ENCODE measurements at places on chromosomes 16 and 17.

DNA sequence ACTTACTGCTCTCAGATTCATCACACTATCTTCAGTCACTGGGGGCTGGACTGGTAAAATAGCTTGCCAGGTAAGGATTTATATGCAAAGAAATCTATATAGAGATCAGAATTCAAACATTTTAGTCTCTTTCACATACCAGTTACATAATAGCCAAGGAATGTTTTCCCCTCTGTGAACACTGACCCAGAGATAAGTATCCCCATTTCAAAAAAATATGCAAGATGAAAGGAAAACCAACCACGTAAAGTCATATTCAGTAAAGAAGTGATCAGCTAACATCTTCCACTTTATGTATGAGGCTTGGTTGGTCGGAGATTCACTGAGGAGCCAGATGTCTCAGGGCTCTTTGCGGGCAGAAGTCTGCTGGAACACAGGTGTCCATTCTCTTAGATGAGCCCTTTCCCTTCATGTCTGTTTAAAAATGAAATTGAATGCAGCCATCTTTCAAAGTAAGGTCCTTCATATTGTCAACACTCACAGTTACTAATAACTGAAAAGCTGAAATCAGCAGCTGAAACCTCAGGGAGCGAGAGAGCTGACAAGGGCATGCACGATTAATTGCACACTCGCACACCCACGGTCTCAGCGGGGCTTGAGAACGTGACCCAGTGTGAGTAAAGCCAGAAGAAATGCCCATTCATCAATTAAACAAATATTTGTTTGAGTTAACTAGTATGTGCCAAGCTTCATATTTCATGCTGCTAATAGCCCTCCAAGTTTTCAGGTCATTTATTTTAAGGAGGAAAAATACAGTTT is 161.2 kb downstream of the MRTFB start:
- no peak for DNase-seq

GRCh38 chr17:51746421-51746820 is 412.1 kb downstream of the CA10 start:
- no peak for DNase-seq

DNA sequence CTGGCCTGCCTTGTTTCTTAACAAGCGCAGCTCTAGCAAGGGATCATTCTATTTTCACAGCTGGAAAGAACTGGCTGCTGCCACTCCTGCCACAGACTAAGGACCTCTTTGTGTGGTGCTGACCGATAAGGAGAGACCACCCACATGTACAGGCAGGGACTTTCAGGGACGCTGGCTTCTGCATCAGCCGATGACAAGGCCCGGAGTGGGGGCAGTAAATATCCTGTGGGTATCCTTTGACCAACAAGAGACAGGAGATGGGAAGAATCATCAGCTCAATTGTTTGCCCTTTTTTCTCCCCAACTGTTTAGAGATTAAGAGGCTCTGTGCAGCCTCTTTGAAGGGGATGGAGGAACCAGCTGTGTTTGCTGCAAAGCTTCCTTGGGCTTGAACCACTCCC is 9.2 kb upstream of the ITPRIPL2 start:
- no peak for DNase-seq

DNA sequence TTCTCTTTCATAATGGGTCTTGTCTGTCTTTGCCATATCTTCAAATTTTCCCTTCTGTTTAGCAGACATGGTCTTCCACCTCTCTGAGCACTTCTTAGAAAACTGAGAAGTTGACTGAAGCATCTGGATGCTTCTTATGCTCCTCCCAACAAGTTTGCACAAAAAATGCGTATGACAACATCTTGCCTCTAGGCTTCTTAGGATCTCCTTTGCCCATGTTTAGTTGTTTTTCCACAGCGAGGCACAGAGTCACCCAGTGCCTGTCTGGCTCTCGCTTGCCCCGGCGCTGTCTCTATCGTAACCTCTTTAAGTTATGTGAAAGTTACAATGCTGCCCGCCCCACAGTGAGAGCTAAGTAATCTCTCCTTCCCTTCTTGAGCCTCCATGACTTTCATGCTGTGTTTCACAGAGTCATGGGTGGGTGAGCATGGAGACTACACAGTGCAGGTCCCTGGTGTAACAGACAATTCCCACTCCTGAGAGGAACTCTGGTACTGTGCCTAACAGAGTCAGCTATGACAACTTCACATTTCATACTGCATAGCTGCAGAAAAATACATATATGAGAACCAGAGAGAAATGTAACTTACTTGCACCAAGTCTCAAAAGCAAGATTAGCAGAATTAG is 195.4 kb downstream of the AATF start:
- DNase-seq = peak; percentile 48

- peak; percentile 98 for DNase-seq
Measured at GRCh38 chr16:81645266-81645694, 133.8 kb upstream of the PLCG2 start.

GRCh38 chr16:27747946-27748345 is 198.0 kb downstream of the KATNIP start:
- no peak for DNase-seq

GRCh38 chr17:81148986-81149533 is 16.2 kb upstream of the PVALEF start:
- no peak for DNase-seq

DNA sequence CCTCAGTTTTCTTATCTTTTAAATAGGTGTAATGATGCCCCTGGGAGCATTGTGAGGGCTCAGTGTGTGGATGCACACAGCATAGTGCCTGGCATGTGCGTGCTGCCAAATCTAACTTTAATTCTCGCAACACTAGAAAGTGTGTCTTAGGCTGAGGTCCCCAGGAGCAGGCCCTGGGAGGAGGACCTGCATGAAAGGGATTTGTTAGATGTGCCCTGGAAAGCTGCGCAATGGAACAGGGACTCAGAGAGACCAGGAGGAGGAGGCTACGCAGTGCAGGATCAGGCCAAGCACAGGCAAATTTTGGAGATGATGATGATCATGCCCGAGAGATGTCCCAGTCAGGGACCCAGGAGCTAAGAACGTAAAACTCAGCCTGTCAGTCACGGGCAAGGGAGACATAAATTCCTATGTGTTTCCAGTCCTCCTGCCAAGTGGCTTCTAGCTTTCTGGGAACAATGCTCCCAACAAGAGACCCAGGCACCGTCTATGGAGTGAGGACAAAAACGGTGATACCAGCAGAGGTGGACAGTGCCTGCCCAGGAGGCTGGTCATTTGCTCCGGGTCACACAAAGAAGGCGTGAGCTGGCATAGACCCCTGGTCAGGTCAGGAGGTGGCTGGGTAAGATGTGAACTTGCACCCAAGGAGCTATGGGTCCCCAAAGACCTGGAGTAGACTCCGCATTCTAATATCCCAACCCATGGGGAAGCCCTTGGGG is 352.2 kb upstream of the TNRC6C start:
- peak; percentile 43 for DNase-seq

DNA sequence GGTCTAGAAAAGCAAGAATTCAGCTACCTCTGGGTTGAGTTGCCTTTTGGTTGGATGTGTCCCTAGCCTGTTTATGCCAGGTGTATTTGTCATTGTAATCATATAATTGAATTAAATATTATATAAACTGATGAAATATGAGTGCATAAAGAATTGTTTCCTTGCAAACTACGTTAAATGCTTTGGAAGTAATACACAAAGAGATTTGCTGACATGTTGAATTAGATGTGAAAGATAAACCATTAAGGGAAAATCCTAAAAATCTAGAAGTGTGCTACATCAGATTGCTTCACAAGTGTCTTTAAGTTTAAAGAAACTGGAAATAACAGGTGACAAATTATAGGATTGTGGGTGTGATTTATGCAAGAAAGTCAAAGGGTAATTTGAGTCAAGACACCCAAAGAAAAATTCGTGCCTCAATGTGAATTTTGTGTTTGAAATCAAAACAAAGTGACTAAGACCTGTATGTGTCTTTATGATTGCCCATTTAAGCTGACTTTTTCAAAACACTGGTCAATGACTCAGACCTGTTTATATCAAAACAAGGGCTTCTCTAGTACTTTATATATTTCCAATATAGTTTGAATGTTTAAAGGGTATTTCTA is 5.1 kb upstream of the PYY start:
- no peak for DNase-seq

DNA sequence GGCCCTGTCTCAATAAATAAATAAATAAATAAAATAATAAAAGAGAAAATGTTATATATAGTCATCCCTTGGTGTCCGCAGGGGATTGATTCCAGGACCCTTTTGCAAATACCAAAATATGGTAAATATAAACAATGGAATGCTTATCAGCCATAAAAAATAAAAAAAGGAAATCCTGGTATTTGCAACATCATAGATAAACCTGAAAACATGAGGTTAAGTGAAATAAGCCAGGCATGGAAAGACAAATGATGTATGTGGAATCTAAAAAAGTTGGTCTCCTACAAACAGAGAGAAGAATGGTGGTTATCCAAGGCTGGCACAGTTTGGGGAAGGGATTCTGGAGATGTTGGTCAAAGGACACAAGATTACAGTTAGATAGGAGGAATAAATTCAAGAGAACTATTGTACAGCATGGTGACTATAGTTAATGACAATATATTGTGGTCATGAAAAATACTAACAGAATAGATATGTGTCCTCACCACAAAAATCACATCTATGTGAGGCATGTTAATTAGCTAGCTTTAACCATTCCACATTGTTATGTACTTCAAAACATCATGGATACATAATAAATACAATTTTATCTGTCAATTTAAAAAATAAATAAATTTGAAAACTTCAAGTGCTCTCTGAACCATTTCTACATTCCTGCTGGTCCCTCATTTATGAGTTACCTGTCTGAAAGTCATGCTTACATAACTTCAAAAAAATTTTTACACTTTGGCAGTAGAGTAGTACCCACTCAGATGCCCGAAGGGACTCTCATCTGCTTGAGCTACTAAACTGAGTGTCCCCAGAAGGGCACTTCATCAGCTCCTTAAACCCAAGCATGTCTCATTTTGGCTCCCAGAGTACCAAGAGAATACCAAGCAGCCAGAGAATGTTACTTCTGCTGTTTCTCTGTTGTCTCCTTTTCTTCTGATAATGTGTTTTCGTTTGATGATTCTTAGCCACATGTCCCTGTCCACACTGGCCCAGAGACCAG is 26.6 kb downstream of the N4BP1 start:
- no peak for DNase-seq

DNA sequence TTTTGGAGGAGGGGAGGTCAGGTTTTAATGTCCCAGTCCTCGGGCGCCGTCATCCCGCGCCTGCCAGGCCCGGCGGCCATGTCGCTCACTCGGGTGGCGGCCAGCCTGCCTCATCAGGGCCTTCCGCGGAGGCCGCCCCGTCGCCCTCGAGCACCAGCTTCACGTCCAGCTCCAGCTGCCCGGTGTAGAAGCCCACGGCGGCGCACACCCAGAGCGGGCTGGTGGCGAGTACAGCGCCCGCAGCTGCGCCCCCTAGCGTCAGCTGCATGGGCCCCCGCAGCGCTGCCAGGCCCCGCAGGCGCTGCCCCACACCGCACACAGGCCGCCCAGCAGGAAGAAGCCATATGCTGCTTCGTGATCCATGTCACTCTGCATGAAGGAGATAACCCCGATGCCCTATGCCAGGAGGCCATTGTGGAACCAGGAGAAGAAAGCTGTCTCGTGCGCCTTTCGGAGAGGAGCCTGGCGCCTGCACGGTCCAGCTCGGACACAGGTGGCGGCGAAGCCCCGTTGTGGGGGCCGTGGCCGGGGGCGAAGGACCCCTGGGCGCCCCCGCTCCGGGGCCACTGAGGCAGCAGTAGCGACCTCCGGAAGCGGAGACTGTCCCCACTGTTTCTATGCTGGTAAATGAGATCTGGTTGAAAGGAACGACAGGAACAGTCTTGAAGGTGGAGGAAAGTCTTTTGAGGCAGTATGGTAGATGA is 9.6 kb downstream of the AP2B1 start:
- peak; percentile 92 for DNase-seq

DNA sequence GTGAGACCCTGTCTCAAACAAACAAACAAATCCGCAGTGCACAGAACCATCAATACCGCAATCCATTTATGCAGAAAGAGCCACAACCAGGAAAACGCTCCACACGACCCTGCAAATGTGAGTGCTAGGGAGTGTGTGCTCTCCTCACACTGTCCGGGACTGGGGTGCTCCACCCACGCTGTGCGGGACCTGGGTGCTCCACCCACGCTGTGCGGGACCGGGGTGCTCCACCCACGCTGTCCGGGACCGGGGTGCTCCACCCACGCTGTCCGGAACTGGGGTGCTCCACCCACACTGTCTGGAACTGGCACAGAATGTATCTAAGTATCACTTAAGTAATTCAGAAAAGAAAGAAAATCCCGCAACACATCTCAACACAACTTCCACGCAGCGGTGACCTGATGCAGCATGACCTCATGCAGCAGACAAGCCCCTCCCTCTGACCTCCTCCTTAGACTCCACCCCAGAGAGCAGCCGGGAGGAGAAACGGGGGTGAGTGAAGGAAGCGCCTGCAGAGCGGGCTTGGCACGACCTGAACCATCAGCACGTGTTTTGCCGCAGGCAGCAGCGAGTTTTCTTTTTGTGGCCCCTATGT is 38.5 kb downstream of the ZNF276 start:
- DNase-seq = peak; percentile 52

- DNase-seq = no peak
Measured at GRCh38 chr16:35543486-35543885, 2084.1 kb downstream of the TP53TG3F start.

- DNase-seq = no peak
Measured at GRCh38 chr17:27873746-27874145, 19.4 kb downstream of the LYRM9 start.

GRCh38 chr16:67546761-67547422 is 15.4 kb upstream of the CTCF start:
- peak; percentile 87 for DNase-seq

GRCh38 chr16:14419817-14420216 is 210.2 kb downstream of the PARN start:
- no peak for DNase-seq

- DNase-seq = no peak
Measured at GRCh38 chr17:59825533-59826322, 67.0 kb downstream of the TUBD1 start.

DNA sequence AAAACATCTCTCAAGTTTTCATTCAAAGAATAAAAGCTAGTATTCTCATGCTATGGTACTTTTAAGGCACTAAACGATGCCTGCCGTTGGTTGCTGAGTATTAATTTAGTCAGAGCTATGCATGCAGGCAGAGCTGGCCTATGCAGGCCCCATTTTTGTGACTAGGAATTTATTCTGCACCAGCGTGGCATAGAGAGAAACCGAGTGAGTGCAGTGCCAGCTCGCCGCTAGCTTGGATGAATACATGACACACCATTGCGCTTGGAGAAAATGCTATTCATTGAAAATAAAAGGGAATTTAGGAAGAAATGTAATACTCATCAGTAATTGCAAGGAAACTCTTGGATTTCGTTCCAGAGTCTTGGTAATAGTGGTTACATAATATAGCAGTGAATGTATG is 231.6 kb upstream of the RBFOX1 start:
- DNase-seq = no peak

DNA sequence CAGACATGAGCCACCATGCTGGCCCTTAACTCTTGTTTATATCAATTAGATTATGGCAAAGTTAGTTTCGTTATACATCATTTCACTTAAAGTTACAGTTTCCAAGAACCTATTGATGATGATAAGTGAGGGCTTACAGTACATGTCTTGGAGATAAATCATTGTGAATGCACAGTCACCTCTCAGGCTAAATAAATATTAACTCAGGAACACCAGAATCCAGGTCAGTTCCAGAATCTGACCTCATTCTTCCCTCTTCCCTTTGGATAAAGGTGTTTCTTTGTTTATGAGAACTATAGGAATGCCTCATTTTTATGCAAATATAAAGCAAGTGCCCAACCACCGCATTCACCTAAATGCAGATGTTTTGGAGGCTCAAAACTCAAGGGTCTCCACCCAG is 48.4 kb upstream of the CRYM start:
- no peak for DNase-seq

- DNase-seq = no peak
Measured at GRCh38 chr17:41588126-41588810, 1.6 kb upstream of the KRT14 start.
